Right renal pelvis (tissue), 4 donors: ENCODE measurements at places on chromosomes 1 and 21. TPM values are rescaled to one million over a fixed set of nuclear protein-coding genes. Genes with fewer than 3 reads are reported as not detected.

- DNase-seq: no peak
These were observed 224.3 kb upstream of the FGGY start for GRCh38 chr1:59072583-59072947.

GRCh38 chr1:48227165-48228013 lies 4.9 kb downstream of the SLC5A9 start:
- DNase-seq: no peak

- DNase-seq: no peak
These were observed 4.4 kb downstream of the DNAJC16 start for GRCh38 chr1:15531003-15531402.

DNA sequence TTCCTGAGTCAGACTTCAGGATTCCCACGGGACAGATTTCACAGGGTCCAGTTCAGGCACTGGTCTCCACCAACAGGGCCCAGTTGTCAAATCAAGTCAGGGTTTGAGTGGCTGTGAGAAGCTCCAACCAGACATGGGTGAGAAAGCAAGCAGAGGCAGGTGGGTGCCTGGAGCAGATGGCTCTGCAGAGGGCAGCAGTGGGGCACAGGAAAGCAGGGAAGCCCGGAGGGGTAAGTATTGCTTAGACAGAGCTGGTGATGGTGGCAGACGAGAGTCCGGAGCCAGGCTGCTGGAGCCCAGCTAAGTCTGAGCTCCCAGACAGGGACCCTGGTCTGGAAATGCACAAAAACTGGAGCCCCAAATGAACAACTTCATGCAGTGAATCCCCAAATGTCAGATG lies 40.4 kb downstream of the RIMS3 start:
- DNase-seq: no peak

DNA sequence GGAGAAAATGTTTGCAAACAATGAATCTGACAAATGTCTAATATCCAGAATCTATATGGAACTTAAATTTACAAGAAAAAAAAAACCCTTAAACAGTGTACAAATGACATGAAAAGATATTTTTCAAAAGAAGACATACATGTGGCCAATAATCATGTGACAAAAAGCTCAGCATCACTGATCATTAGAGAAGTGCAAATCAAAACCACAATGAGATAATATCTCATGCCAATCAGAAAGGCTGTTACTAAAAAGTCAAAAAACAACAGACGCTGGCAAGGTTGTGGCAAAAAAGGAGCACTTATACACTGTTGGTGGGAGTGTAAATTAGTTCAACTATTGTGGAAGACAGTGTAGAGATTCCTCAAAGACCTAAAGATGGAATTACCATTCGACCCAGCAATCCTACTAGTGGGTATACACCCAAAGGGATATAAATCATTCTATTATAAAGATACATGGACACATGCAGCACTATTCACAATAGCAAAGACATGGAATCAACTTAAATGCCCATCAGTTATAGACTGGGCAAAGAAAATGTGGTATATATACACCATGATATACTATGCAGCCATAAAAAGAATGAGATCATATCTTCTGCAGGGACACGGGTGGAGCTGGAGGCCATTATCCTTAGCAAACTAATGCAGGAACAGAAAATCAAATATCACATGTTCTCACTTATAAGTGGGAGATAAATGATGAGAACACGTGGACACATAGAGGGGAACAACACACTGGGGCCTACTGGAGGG lies 123.2 kb downstream of the PTPRC start:
- DNase-seq: no peak

GRCh38 chr1:215292932-215293331 lies 210.4 kb downstream of the KCNK2 start:
- no peak for DNase-seq

- no peak for DNase-seq
These were observed 21.0 kb downstream of the DIRAS3 start for GRCh38 chr1:68029444-68029843.

- DNase-seq: peak; percentile 16
These were observed 24.9 kb upstream of the CR1L start for GRCh38 chr1:207619871-207620542.

GRCh38 chr21:35222541-35222941 lies 173.4 kb upstream of the RUNX1 start:
- no peak for DNase-seq

GRCh38 chr1:15504436-15504835 lies 19.6 kb downstream of the CASP9 start:
- no peak for DNase-seq

DNA sequence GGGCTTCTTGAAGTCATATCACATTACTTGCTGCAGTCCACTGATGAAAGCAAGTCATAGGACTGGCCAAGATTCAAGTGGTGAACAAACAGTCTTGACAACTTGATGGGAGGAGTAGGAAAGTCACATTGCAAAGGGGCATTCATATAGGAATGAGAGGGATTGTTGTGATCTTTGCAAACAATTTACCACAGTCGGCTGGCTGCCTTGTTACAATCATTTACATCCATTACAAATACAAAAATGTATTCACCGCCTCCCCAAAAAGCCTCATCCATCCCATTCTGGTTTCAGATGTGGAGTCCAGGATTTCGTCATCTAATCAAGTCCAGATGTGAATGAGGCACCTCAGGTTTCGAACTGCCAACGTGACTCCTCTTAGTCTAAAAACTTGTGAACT lies 26.8 kb downstream of the GORAB start:
- DNase-seq: no peak

DNA sequence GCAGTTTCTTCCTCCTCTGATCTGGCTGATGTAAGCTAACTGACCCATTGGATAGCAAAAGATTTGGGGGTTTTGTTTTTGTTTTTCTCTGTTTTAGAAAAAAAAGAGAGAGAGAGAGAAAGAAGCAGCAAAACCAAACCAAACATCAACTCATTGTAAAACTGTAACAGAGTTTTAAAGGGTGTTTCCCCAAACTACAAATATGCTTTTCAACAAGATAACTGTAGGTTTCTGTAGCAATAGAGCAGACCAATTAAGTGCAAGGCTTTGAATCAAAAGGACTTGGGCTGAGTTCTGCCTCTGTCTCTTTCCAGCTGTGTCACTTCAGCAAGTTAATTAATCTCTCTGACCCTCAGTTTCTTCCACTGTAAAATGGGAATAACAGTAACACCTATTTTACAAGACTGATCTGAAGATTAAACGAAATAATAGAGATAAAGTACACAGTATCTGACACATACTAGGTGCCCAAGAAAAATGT lies 44.5 kb downstream of the RRAGC start:
- DNase-seq: no peak

- no peak for DNase-seq
These were observed 39.2 kb upstream of the POU3F1 start for GRCh38 chr1:38085666-38086330.

DBT gene
- 24.0 TPM for polyA plus RNA-seq

CACNA1S gene
- 0.37 TPM for polyA plus RNA-seq

ARHGAP30 gene
- 1.9 TPM for polyA plus RNA-seq

NLRP3 gene
- polyA plus RNA-seq: 1.4 TPM

TTF2 gene
- polyA plus RNA-seq: 22.7 TPM

OR6N1 gene
- not detected for polyA plus RNA-seq
